ENCODE measurements at places on chromosomes 5 and 9.

DNA sequence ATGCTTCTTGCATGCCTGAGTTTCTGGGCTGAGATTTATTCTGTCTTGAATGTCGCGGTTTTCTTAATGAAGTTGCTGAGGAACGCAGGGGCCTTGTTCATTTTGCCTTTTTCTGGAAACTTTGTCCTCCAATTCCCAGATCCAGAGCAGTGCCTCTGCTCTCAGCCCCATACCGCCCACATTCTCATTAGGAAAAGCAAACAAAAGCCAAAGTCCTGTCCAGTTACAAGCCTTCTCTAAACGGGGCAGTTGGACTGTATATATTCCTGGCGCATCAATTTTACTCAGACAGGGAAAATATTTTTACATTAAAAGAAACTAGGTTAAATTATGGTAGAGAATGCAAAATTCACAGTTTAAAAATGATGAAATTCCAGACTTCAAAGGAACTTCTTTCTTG, 1.2 kb upstream of the PSAT1 start:
- no peak for DNase-seq

DNA sequence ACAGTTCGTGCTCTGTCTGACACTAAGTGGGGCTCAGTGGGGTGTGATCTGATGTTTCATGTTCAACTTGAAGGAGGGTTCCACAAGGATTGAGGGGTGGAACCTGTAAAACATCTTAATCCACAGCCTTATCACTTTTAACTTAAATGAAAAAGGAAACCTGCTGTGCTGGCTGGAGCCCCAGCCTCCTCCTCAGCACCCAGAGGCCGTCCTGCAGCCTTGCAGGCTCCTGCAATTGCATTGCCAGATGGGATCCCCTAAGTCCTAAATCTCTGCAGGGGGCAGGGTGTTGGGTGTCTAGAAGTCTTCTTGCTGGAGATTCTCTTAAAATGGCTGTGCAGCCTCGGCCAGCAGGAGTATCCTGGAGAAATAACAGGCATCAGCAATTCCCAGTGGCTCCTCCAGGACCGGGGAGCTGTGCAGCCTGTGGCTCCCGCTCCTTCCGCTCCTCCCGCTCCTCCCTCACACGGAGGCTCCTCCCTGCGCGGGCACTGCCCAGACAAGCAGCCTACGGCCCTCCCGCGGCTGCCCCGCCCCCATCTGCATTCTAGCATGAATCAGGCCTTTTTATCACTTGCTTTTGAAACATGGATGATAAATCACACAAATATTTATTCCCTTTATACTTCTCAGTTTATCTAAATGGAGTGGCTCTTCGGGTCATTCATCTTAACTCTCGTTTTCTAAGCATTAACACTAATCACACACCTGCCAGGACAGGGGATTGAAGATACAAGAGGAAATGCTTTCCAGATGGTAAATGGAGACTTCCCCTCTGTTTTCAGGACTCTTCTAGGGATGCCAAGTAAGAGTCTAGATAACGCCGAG, 131.0 kb downstream of the ADAMTS16 start:
- DNase-seq: no peak

DNA sequence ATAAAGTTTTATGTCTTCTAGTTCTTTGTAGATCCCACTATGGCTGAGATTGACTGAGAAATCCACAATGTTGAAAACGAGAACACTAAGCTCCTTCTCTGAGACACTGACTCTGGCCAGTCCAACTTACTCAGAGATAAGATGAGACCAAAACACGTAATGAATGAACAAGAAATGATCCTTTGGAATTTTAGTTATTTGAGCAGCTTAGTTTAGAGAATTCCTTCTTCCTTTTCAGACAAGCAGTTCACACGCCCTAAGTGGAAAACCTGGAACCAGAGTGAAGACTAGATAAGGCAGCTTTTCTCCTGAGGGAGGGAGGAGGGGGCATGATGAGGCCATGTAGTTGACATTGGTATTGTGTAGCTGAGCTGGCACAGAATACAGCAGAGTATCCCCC, 139.6 kb downstream of the GABRB2 start:
- no peak for DNase-seq

DNA sequence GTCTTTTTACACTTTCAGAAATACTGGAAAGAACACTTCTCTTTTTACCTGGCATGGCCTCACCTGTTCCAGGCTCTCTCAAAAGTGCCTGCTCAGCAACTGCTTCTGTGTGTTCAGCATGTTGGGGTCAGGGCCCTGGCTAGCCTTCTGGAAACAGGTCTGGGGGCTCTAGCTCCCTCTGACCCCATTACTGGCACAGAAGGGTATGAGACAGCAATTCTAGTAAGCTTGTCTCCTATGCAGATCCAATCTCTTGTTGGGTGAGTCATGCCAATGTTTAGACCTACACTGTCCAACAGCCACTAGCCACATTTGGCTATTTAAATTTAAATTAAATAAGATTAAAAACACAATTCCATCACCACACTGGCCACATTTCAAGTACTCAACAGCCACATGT, 80.8 kb downstream of the MAPKAP1 start:
- DNase-seq: no peak

- DNase-seq: no peak
These were observed 369.4 kb downstream of the TMEM161B start for GRCh38 chr5:87899208-87899661.

DNA sequence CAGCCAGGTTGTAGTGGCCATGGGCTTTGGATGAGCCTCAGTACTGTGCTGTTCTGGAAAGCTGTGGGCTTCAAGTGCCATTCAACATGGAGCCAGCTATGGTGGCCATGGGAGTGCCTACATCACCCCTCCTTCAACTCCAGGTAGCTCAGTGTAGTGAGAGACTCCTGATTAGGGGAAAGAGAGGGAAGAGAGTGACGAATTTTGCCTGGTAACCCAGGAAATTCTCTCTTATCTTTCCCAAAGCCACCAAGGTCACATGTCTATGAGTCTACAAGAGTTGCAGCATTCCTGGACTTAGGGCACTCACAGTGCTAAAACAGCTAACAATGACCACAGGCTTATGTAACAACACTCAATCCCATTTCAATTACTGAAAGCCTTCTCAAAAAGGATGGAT, 81.7 kb upstream of the SPTLC1 start:
- DNase-seq: no peak

DNA sequence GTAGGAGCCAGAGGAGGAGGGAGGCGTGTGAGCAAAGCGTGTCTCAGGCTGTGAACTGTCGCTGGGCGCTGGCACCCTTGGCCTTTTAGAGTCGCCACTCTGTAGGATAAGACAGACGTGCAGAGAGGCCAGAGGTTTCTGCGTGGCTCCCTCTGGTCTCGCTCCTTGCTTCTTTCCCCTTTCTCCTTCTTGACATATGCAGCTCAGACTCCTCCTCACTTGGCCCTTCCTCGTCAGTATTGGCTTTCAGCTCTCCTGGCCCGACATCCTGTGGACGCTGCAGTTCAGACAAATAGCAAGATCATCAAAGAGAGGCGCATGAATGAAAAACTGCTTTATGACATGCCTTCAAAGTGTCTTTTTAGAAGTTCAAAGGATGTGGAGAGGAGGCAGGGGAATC, 116.8 kb upstream of the SPRY4 start:
- DNase-seq: peak; percentile 13

- no peak for DNase-seq
These were observed 6.0 kb downstream of the KIAA1191 start for GRCh38 chr5:176355400-176356178.

DNA sequence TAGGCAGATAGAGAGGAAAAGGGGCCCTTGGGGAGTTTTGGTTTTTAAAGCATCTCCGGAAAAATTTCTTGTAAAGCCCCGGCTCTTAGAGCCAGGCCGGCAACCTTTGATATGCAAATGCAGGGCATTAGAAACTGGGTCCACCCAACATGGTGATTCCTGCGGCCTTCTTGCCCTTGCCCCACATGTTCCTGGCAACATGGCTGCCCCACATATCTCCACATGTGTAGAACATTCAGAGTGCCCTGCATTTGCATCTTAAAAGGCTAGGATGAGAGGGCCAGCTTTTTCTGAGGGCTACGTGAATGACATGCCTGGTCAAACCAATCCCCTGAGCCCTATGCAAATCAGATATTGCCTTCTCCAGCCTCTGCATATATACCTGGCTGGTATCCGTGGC, 5.0 kb upstream of the SNAPC3 start:
- no peak for DNase-seq

Data from CD4-positive, alpha-beta T cell treated with Interleukin-1 beta for 1 hour (primary cell).